ENCODE measurements at places on chromosomes 7 and 10.

DNA sequence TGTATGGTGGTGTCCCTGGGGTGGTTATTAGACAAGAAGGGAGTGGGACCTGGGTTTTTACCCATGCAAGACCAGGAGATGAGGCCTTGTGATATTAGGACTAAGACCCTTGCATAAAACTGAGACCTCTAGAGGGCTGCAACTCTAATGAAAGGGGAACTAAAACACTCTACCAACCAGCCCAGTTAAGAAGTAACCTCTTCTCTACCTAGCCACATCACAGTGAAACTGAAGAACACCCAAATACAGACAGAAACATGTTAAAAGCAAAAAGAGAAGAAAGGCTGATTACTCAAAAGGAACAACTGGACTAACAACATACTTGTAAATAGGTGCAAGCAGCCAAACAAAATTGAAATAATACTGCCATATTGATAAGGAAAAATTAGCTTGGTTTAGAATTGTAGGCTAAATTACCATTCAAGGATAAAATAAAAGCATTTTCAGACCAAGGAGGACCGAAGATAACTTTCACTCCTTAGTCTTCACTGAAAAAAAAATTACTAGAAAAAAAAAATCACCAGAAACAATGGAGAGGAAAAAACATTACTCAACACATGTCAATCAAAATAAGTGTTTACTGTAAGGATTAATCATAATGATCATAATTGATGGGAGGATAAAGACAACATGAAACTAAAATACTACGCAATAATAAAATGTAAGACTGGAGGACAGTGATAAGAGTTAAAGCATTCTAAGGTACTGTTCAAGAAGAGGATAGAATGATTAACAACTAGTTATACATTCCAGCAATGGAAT is 27.6 kb downstream of the ERLIN1 start:
- no peak for DNase-seq

DNA sequence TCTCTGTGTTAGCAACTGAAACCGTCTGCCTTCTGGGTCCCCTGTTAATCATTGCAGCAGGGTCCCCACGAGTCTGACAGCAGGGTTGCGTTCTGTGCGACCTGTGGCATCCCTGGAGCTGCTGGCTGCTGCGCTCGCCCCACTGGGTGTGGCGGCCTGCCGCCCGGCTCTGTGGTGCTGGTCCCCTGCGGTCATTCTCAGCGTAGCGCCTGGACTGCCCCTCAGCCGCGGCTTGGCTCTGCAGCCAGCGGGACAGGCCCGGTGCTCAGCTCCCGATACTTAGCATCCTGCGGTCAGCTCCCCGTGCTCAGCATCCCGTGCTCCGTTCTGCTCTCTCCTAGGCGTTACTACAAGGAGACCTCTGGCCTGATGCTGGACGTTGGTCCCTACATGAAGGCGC is 35.0 kb downstream of the LHPP start:
- DNase-seq = no peak

DNA sequence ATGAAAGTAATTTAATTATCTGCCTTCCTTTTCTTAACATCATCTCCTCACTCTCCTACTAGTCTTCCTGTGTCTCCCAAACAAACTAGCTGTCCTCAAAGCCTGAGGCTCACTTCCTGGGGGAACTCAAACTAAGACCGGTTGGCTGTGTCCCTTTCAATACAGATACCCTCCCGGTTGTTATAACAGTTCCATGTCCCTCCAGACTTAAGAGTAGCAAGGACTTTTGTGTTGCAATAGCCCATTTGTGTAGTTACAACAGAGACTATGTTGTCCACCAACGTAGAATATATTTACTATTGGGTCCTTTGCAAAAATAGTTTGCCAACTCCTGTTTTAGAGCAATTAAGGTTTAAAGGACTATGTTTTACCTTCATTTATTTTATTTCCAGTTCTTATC is 8.6 kb upstream of the TARP start:
- no peak for DNase-seq

DNA sequence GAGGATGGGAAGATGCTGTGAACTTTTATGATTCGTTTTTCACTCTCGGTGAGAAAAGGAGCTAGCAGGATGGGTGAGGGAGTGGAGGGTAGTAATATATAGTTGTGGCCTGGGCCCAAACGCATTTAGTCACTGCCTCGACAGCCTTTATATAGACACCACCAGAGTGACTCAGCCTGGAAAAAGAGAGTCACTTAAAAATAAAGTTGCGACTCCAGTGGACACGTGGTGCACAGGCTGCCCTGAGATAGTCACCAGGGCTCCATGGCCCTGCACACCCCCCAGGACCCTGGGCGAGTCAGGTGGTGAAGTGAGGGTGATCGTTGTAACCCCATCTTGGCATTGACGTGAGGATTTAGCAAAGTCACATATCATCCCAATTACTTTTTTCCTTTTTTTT is 106.7 kb downstream of the CUX1 start:
- DNase-seq = no peak

DNA sequence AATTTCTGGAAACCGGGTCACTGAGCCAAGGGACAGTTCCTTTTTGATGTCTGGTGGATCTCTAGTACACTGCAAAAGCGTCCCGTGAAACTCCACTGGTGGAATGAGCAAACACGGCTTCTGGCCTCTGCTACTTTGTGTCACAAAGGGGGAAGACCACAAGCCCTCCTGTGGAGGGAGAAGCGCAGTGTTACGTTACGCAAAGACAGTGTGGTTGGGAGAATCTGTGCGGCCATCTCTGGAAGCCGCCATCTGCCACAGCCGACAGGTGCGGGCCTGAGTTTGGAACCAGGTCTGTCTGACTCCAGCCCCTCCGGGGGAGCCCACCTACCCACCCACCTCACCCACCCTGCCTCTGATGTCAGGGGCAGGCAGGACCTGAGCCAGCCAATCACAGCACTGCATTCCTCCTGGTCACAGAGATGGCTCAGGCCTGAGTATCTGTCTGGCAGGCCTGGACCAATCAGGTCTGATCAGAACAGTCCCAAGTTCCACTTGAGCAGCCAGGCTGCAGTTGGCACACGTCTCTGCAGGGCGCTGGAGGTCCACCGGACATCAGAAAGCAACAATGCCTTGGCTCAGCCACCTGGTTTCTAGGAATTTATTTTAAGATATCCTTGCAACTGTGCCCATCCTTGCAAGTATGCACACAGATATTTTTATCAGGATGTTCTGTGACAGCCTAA is 3.0 kb upstream of the CYP2W1 start:
- no peak for DNase-seq

- no peak for DNase-seq
Measured at GRCh38 chr7:128941323-128941890, 3.7 kb downstream of the IRF5 start.

GRCh38 chr7:18420748-18421147 is 74.8 kb upstream of the HDAC9 start:
- DNase-seq = no peak

DNA sequence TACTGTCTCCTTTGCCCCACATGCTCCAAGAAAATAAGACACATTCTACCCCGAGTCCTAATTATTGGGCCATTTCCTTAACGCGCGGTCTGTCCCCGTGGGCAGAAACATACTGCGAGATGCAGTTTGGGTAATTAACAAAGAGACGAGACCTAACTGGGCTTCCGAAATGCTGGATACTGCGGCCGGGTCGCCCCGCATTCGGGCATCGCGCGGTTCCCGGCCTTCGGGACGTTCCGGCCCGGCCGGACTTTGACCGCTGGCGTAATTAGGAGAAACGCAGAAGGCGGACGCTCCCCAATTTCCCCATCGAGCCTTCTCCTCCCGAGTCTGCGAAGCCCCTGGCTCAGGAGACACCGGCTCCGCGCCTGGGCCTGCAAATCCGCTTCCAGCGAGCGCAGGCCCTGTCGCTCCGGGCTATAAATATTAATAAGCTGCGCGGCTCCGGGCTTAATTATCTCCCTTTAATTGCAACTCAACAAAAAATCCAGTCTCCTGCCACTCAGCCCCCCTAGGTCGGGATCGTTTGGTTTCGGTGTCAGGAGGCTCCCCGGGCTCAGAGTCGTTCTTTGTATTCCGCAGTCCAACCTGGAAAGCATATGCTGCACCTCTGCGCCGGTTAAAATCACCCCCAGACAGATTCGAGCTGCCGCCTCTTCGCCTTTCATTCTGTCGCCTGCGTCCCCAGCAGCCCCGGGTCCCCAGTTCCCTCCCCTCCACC is 131.5 kb downstream of the SPAG6 start:
- DNase-seq = no peak

DNA sequence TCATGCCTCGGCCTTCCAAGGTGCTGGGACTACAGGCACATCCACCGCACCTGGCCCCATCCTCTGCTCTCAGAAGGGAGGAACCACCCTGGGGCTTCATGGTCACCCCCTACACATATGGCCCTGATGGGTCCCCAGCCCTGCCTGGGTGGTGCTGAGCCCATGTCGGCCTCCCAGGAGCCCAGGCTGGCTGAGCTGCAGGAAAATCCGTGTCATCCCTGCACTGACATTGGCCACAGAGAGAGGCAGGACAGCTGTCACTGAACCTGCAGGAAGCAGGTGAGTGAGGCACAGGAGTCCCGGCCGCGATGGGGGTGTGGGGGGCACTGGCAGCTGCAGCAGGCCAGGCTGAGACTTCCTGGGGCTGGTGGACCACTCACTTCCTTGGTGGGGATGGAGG is 8.0 kb downstream of the GRIFIN start:
- no peak for DNase-seq

- no peak for DNase-seq
Measured at GRCh38 chr10:15459218-15459617, 88.1 kb upstream of the FAM171A1 start.

DNA sequence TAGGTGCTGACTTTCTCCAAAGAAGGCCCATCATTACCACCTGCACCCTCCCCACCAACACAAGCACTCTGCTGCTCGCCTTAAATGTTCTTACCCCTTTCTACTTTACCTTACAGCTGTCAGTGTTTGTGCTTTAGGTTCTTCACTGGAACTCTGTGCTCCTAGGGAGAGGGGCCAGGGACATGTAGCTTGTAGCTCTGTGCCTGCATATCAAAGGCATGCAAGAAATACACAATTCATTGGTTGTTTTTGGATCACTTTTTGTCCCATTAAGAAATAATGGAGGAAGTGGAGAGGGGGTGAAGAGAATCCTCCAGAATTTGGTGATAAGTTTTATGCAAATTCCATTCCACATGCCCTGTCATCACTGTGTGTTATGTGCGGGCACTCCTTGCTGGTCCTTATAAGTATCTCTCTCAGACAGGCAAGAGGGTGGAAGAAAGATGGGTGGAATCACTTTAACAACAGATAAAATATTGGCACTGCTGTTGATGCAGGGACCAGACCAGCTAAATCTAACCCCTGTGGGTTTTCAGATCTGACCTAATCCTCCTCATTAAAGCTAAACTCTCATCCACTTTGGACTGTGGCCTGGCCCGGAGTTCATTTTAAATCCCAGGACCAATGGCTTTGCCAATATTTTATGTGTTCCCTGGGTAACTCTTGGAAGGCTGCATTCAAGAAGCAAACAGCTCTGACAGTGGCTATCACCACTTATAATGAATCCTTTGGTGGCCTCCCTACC is 375.8 kb upstream of the NFE2L3 start:
- DNase-seq = no peak

GRCh38 chr10:33332183-33333065 is 2.0 kb downstream of the NRP1 start:
- no peak for DNase-seq

DNA sequence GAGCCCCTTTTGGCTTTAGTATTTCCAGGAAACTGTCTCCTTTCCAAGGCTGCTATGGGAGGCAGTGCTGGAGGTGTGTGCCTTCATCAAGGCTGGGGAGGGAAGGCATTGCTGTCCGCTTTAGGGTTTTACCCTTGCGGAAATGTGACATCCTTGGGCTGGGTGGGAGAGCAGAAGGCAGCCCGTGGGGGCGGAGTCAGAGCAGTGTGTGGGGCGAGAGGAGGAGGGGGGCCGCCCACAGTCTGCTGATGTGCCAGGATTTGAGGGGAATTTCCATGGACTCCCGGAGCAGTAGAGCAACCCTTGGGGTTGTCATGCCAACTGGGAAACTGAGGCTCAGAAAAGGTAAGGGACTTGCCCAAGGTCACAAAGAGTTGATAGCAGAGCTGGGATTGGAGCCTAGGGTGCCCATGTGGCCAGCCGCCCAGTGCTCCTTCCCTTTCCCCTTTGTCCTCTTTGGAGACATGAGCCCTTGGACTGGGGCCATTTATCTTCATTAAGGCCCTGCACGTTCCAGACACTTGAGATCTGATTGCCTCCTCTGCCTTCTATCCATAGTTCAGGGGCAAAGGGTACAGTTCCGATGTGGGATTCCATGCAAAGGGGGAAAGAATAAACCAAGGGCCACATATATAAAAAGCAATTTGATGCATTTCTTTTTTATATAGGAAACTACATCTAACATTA is 22.2 kb downstream of the TSPAN15 start:
- no peak for DNase-seq

DNA sequence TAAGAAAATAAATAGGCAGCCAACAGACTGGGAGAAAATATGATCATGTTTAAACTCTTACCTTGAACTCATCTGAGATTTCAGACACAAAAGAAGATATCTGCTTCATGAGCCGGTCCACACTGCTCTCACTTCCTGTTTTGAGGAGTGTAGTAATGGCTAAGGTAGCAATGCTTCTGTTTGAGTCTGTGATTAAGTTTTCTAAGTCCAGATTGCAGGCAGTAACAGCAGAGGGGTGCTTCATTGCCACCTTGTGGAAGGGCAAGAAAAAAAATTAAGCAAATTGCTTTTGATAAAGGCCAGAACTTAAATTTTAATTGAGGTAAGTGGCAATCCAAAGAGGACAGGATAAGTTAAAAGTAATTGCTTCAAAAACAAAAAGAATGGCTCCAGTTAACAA is 69.1 kb downstream of the MEST start:
- no peak for DNase-seq

GRCh38 chr7:44059219-44060090 is 5.9 kb downstream of the PGAM2 start:
- no peak for DNase-seq

DNA sequence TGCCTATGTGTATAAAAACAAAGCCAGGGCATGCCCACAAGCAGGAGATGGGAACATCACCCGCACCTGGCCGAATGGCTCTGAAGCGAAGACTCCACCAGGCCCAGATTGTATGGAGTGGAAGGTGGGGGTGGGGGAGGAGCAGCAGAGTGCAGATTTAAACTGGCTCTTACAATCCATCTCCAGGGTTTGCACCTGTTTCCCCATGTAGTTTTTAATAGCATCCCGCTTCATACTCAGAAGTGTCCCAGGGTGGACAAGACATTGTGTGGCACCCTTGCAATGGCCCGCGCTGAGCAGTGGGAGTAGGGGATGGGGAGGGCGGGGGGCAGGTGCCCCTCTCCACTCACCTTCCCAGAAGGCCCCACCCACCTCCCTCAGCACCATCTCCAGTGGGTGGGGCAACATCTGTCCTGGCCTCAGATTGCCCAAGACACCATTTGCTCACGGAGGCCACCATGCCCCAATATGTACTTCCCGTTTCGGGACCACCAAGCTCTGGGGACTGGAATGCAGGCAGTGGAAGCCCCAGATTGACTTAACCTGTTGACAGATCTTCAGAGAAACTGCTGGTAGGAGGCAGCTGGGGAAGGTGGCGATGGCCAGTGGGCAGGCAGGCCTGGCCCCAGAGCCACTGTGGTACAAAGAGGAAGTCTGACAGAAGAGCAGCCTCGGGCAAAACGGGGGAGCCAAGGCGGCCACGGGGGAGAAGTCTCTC is 23.0 kb downstream of the VSIR start:
- no peak for DNase-seq

Measured in stimulated activated effector memory CD8-positive, alpha-beta T cell treated with anti-CD3 and anti-CD28 coated beads, Interleukin-12 subunit alpha, Interleukin-12 subunit beta, amount 100 ng/mL, for 72 hours (primary cell).